Nephron progenitor cell (in vitro differentiated cells): ENCODE measurements at places on chromosomes 4 and X.

DNA sequence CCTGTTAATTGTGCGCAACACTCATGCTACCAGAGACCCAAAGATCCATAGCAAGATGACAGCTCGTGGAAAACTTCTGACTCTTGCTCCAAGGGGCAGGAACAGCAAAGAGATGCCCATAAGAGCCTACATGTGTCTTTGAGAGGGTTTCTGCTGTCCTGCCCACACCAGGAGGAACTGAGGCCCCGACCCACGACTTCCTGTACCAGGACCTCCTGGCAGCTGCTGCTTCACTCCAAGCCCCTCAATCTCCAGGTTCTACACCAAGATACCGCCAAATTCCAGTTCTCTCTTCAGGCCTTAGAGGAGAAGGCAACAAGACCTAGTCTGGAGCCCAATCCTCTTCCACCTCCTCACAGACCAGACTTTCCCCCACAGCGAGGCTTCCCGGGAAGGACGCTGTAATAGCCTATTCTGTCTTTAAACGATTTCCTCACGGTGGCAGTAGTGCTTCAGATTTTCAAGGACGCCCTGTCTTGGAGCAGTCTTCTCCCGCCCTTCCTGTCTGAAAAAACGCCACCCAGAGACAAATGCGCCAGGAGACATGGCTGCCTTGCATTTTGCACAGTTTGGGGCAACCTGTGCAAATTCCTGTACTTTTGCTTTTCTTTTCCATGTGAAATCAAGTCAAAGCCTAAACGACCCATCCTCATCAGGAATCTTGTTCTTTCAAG lies 230.2 kb upstream of the STK26 start:
- DNase-seq: no peak

GRCh38 chr4:163651761-163652160 lies 157.3 kb downstream of the TMA16 start:
- DNase-seq: no peak

- no peak for DNase-seq
Observed at GRCh38 chr4:98466868-98467599, 191.4 kb downstream of the TSPAN5 start.

- DNase-seq: no peak
Observed at GRCh38 chrX:118221270-118221669, 104.7 kb upstream of the KLHL13 start.

- DNase-seq: no peak
Observed at GRCh38 chr4:153831245-153831644, 42.4 kb upstream of the SFRP2 start.

DNA sequence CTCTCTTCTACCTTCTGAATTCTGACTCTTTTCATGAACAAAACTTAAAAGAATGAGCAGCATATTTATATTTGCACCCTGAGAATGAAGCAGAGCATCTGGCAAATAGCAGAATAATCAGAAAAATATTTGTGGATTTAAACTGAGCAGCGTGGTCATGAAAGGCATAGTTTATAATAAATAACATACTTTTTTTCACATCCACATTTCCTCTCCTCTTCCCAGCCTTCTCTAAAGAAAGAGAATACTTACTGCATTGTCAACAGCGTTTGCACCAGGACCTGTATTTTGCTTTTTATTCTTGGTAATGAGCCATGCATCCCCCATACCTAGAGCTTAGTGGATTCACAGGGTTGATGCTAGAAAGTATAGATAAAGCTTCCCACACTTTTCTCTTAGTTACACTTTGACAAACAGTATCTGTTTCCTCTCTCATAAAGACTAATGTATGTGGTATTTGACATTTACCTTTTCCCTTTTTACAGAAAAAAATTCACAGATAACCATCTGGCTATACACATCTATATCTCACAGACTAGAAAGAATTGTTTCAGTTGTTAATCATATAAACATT lies 131.5 kb downstream of the PRSS12 start:
- DNase-seq: no peak

DNA sequence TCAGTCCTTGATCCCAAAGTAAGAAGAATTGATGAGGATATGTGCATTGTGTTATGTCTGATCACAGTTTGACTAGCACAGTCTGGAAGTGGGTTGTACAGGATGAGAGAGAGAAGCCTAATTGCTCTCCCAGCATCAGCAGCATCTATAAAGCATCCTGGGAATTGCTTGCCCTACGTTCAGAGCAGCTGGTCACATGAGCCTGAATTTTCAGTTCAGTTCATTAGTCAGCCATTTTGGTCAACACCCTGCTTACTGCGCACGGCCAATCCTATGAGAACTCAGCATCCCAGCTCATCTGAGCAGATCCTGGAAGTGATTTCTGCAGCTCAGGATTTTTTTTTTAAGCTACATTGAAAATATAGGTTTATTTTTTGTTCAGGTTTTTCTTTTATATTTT lies at the start of gene RUFY3:
Gene RUFY3 (plus strand): TSS at position 218 of the 400 bp plus-strand sequence. CDS start 610 bp downstream, outside the sequence.
- no peak for DNase-seq

DNA sequence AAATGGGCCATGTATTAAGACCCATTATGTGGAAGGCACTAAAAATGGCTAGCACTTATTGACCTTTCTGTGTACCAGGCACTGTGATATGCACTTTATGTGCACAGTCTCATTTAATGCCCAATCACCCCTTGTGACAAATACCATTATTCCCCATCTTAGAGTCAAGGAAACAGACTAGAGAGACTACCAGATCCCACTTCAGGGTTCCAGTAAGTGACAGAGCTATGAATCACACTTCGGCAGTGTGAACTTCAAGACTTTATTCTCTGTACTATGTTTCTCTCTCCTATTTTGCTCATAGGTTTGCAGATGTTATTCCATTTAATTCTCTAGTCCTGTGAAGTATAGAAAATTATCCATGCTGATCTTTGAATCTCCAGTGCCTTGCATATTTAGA lies 107.0 kb downstream of the NFKB1 start:
- no peak for DNase-seq

DNA sequence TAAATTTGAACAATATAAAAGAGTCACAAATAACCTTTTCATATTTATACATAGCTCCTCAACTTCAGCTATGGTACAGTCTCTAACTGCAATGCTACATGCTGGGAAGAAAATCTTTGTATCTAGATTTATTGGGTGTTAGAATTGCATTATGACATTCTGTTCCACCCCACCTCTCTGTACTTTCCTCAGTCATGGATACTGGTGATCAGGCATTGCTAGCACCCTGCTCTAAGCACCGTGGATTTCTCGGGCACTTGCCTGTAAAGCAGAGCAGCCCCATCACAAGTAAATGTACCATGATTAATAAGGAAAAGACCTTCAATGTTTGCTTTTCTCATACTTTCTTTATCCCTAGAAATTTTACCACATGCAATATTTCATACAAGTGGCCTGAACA lies 1028.9 kb upstream of the INTU start:
- DNase-seq: no peak

GRCh38 chr4:87616268-87616667 lies 7.9 kb downstream of the DSPP start:
- no peak for DNase-seq

DNA sequence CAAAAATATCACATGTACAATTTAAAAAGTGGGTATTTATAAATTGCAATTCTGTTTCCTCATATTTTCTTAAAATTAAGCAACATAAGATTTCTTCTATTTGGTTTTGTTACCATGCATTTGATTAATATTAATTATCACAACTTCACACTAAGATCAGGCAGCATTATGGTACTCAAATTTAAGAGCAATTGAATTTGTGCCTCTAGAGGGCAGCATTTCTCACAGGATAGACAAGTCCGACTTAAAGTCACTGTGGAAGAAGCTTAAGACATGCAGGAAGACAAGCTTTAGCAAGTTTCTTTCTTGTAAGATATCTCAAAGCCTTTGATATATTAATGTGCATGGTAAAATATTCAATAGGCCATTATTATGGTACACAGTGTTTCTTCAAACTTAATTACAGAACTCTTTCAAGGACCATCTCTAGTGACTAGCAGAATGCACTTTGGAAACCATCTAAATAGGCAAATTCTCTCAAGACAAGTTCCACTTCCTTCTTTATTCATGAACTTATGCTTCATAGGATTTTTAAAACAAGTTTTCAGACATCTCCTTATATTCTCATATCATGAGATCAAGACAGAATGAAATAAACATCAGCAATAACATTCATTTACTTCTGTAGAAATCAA lies 35.0 kb downstream of the FBXW7 start:
- peak; percentile 50 for DNase-seq
